Cardiac septum (tissue), 1 donor: ENCODE measurements at places on chromosomes 16 and 17. TPM values are rescaled to one million over a fixed set of nuclear protein-coding genes. Genes with fewer than 3 reads are reported as not detected.

Gene AATK
- total RNA-seq: 9.3 TPM

Gene TVP23C
- 6.9 TPM for total RNA-seq

Gene SLC47A2
- not detected for total RNA-seq

Gene CRHR1
- total RNA-seq: not detected

Gene EPX
- total RNA-seq: not detected

Gene TAC4
- 1.7 TPM for total RNA-seq

Gene ACAP1
- 16.4 TPM for total RNA-seq

Gene RTN4RL1
- total RNA-seq: 0.32 TPM

Gene PLEKHG4
- total RNA-seq: 0.70 TPM

Gene NPIPB5
- total RNA-seq: 62.5 TPM

Gene FAM20A
- total RNA-seq: 14.7 TPM

Gene NPW
- not detected for total RNA-seq

Gene KRTAP2-4
- total RNA-seq: not detected

Gene NPIPB13
- total RNA-seq: 3.2 TPM

Gene CCL11
- total RNA-seq: 3.2 TPM

Gene TMIGD1
- not detected for total RNA-seq

Gene TNFRSF12A
- total RNA-seq: 229 TPM

Gene DPEP2
- total RNA-seq: 0.78 TPM

Gene ANKRD40CL
- total RNA-seq: not detected

Gene RANGRF
- total RNA-seq: 23.7 TPM

Gene FBXL20
- total RNA-seq: 11.0 TPM

Gene CMTM2
- total RNA-seq: 1.3 TPM

Gene GAST
- not detected for total RNA-seq

Gene CTRB1
- total RNA-seq: not detected

Gene EVPLL
- total RNA-seq: not detected

Gene AANAT
- not detected for total RNA-seq

Gene DOC2A
- total RNA-seq: 0.38 TPM

Gene TBC1D3I
- total RNA-seq: 0.38 TPM

Gene PAM16
- 43.3 TPM for total RNA-seq

Gene SLFN13
- total RNA-seq: 4.8 TPM

Gene CCDC200
- total RNA-seq: not detected

Gene TOP2A
- 0.51 TPM for total RNA-seq

Gene HBA1
- total RNA-seq: 780 TPM

Gene FBXW10B
- 1.2 TPM for total RNA-seq

Gene PRDM7
- total RNA-seq: not detected

Gene NPIPB4
- 49.6 TPM for total RNA-seq

Gene EXOC3L1
- total RNA-seq: 2.8 TPM

Gene TOM1L1
- 9.6 TPM for total RNA-seq

Gene CDH8
- 0.38 TPM for total RNA-seq

Gene CIAO2B
- total RNA-seq: 118 TPM

Gene SBK1
- total RNA-seq: 1.9 TPM

Gene TP53
- total RNA-seq: 17.5 TPM

Gene ITGB4
- 5.7 TPM for total RNA-seq

Gene ALOXE3
- total RNA-seq: not detected

Gene MT1E
- total RNA-seq: 36.1 TPM

Gene TSPAN10
- total RNA-seq: 0.30 TPM
